ENCODE measurements at places on chromosomes 12 and 14.

- no peak for DNase-seq
These were observed 112.9 kb downstream of the PRKCH start for GRCh38 chr14:61434311-61434710.

DNA sequence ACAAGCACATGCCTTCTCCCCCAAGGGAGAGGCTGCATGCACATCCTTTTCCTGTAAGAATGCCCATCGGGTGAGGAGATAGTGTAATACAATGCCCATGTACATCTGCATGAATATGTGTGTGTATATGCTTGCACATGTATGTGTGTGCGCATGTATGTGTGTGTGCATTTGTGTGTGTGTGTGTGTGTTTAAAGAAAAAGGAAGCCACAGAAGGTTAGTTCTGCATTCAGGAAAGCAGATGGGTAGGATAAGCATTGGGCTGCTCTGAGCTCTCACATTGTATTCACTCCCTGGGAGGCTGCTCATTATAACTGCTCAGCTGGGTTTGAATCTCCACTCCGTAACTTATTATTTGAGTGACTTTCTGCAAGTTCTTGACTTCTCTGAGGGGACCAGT lies 74.3 kb downstream of the GALNT8 start:
- DNase-seq = peak; percentile 34

GRCh38 chr14:54259821-54260220 lies 137.0 kb upstream of the CDKN3 start:
- DNase-seq = no peak

GRCh38 chr12:24379433-24379832 lies 430.0 kb upstream of the SOX5 start:
- no peak for DNase-seq

GRCh38 chr14:73736842-73737241 lies 22.7 kb upstream of the PNMA1 start:
- no peak for DNase-seq

DNA sequence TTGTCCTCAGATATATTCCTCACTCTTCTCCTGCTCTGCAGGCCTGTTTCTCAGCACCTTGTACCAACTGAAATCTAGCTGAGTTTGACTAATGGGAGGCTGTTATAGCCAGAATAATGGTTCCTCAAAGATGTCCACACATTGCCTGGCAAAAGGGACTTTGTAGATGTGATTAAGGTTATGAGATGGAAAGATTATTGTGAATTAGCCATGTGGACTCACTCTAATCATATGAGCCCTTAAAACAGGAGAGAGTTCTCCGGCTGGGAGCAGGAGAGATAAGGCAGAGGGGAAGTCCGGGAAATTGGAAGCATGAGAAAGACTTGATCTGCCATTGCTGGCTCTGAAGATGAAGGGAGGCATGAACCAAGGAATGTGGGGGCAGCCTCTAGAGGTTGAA lies 40.0 kb upstream of the KTN1 start:
- DNase-seq = no peak

GRCh38 chr14:102824832-102825231 lies 47.6 kb downstream of the TRAF3 start:
- no peak for DNase-seq

GRCh38 chr12:6340032-6340638 lies 1.7 kb downstream of the TNFRSF1A start:
- no peak for DNase-seq

Measured in MV-4-11 (cell line).